ENCODE measurements at places on chromosomes 1 and 21. TPM values are rescaled to one million over a fixed set of nuclear protein-coding genes. Genes with fewer than 3 reads are reported as not detected.

Gene AADACL4
- total RNA-seq, result not detected

Gene PLA2G2D
- not detected for total RNA-seq

Gene HJV
- total RNA-seq, result 91.2 TPM

Gene SLC6A9
- total RNA-seq, result 2.4 TPM

DNA sequence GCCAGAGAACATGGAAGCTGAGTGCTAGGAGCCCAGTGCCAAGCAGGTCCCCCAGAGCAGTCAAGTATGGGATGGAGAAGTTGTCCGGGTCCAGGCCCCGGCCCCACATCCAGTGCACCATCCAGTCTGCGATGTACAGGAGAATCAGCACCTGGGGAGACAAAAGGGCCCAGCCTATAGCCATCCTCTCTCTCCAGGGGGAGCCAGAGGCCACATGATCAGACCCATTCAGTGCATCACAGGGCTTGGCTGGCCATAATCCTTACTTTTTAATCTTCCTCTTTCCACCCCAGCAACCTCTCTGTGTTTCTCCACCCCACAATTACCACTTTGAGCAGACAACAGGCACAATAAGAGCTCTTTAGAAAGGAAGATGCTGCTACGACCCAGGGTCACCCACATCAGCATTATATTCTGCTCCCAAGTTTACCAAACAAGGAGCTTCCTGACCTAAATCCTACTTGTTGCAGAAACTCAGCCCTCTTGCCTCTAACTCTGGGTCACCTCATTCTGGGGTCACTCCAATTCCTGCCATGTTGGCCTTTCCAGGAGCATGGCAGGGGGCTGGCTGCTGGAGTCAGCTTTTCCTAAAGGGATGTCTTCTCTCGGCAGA lies 16.4 kb upstream of the RAB29 start:
- no peak overlapping the region for H3K27ac ChIP-seq
- H3K27me3 ChIP-seq, result no peaks in the 10 kb centered on the region
- H3K4me3 ChIP-seq, result no peak overlapping the region
- no peaks in the 10 kb centered on the region for H3K4me1 ChIP-seq
- H3K36me3 ChIP-seq, result peaks cover 76% of the 10 kb centered on the region

GRCh38 chr1:246836209-246836966 lies 95.4 kb downstream of the AHCTF1 start:
- no peak for DNase-seq
- H3K27ac ChIP-seq, result no peak overlapping the region
- H3K36me3 ChIP-seq, result peaks cover 13% of the 10 kb centered on the region
- H3K27me3 ChIP-seq, result no peaks in the 10 kb centered on the region
- H3K4me3 ChIP-seq, result no peak overlapping the region

- no peaks in the 10 kb centered on the region for H3K27me3 ChIP-seq
- H3K4me1 ChIP-seq, result peaks cover 18% of the 10 kb centered on the region
- H3K4me3 ChIP-seq, result no peak overlapping the region
- DNase-seq, result no peak
Observed at GRCh38 chr1:99784809-99785255, 18.4 kb upstream of the FRRS1 start.

DNA sequence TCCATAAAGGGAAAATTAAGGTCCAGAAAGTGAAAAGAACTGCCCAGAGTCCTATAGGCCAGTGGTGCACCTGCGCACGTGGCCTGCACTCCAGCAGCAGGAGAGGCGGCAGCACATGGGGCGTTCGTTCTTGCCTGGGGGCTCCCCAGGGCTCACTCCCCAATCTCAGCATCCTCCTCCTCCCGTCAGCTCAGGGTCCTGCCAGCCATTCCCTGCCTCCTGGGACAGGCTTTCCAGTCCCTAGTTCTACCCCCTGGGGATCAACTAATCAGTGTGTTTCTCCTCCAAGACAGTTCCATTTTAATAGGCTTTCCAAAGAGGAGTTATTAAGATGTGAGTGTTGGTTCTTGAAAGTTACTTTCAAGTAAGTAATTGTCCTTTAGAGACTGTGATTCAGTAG lies 1.2 kb upstream of the A3GALT2 start:
- no peak overlapping the region for H3K27ac ChIP-seq
- H3K36me3 ChIP-seq, result peaks cover 45% of the 10 kb centered on the region
- H3K4me3 ChIP-seq, result no peak overlapping the region
- H3K4me1 ChIP-seq, result peaks cover 16% of the 10 kb centered on the region
- no peak for DNase-seq
- H3K27me3 ChIP-seq, result no peaks in the 10 kb centered on the region

GRCh38 chr1:7482772-7483495 lies 288.2 kb upstream of the VAMP3 start:
- H3K27me3 ChIP-seq, result no peaks in the 10 kb centered on the region
- H3K4me1 ChIP-seq, result peaks cover 4% of the 10 kb centered on the region
- H3K4me3 ChIP-seq, result no peak overlapping the region
- H3K36me3 ChIP-seq, result no peaks in the 10 kb centered on the region
- peak; percentile 69 for DNase-seq

DNA sequence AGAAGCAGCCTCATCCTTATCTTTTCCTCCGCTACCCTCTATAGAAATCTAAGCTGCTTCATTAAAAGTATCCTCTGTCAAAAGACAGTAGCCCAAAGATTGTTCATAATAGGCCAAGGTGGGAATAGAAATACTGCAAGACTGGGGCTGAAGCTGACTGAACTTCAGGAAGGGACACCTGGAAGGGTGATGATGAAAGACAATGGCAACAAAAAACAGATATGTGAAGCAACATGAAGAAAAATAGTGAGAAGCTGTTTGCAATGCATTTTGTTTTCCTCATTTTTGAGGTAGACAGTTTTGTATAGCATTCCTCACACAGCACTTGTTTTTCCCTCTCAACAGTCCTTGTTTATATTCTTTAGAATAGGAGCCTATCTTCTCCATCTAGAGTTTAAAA lies 16.9 kb downstream of the DCAF8 start:
- peaks cover 53% of the 10 kb centered on the region for H3K36me3 ChIP-seq
- H3K4me1 ChIP-seq, result peaks cover 53% of the 10 kb centered on the region
- no peak overlapping the region for H3K4me3 ChIP-seq
- no peak for DNase-seq
- no peaks in the 10 kb centered on the region for H3K27me3 ChIP-seq
- H3K27ac ChIP-seq, result no peak overlapping the region

DNA sequence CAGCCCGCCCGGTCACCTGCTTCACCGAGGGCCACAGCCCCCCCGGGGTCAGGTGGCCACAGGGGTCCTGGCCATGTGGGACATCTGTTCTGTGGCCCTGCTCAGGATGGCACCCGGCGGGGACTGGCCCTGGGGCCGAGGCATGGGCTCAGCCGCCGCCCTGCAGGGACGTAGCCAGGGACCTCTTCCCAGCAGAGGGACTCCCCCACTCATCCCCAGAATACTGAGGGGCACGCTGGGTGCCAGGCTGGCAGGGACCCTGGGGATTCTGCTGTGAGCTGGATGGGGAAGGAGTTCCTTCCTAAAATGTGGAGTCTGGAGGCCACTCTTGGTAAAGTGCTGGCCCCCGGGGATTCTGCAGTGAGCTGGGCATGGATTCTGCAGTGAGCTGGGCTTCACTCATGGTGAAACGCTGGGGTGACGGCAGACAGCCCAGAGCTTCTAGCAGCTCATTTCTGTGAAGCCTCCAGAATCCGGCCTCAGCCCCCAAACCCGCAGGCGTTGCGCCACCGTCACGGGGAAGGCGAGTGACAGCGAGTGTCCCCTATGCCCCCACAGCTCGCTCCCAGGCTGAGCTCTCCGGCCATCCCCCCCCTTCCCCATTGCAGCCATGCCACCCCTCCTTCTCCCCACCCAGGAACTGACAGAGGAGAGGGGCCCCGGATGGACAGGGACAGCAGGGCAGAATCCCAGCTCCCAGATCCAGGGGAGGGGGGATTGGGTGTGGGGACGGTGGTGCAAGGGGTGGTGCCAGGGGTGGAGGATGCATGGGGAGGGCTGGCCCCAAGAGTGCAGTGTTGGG lies 1.4 kb downstream of the ITGB2 start:
- DNase-seq, result peak; percentile 28
- no peaks in the 10 kb centered on the region for H3K4me1 ChIP-seq
- no peak overlapping the region for H3K27ac ChIP-seq
- H3K27me3 ChIP-seq, result peaks cover 21% of the 10 kb centered on the region
- H3K36me3 ChIP-seq, result no peaks in the 10 kb centered on the region

- no peaks in the 10 kb centered on the region for H3K27me3 ChIP-seq
- DNase-seq, result no peak
- H3K36me3 ChIP-seq, result no peaks in the 10 kb centered on the region
- no peak overlapping the region for H3K27ac ChIP-seq
- H3K4me1 ChIP-seq, result no peaks in the 10 kb centered on the region
Observed at GRCh38 chr1:221583465-221583864, 158.4 kb downstream of the DUSP10 start.

GRCh38 chr1:21472861-21473260 lies 32.9 kb downstream of the NBPF3 start:
- no peaks in the 10 kb centered on the region for H3K27me3 ChIP-seq
- H3K4me1 ChIP-seq, result no peaks in the 10 kb centered on the region
- no peak overlapping the region for H3K27ac ChIP-seq
- no peak for DNase-seq
- no peak overlapping the region for H3K4me3 ChIP-seq

- no peaks in the 10 kb centered on the region for H3K4me1 ChIP-seq
- DNase-seq, result no peak
- no peaks in the 10 kb centered on the region for H3K27me3 ChIP-seq
- H3K27ac ChIP-seq, result no peak overlapping the region
- no peak overlapping the region for H3K4me3 ChIP-seq
Observed at GRCh38 chr1:85085417-85085816, 37.1 kb upstream of the MCOLN3 start.

- H3K27me3 ChIP-seq, result no peaks in the 10 kb centered on the region
- no peak overlapping the region for H3K27ac ChIP-seq
- no peak overlapping the region for H3K4me3 ChIP-seq
- no peak for DNase-seq
- H3K36me3 ChIP-seq, result no peaks in the 10 kb centered on the region
Observed at GRCh38 chr1:67571901-67572593, 113.0 kb upstream of the GADD45A start.

GRCh38 chr1:184686540-184686939 lies 68.1 kb downstream of the EDEM3 start:
- no peaks in the 10 kb centered on the region for H3K4me1 ChIP-seq
- H3K4me3 ChIP-seq, result no peak overlapping the region
- H3K36me3 ChIP-seq, result peaks cover 3% of the 10 kb centered on the region
- H3K27me3 ChIP-seq, result no peaks in the 10 kb centered on the region
- no peak overlapping the region for H3K27ac ChIP-seq

- H3K4me3 ChIP-seq, result no peak overlapping the region
- no peak for DNase-seq
- no peaks in the 10 kb centered on the region for H3K36me3 ChIP-seq
- H3K27ac ChIP-seq, result no peak overlapping the region
- H3K27me3 ChIP-seq, result no peaks in the 10 kb centered on the region
Observed at GRCh38 chr1:244779410-244779809, 56.0 kb upstream of the COX20 start.

DNA sequence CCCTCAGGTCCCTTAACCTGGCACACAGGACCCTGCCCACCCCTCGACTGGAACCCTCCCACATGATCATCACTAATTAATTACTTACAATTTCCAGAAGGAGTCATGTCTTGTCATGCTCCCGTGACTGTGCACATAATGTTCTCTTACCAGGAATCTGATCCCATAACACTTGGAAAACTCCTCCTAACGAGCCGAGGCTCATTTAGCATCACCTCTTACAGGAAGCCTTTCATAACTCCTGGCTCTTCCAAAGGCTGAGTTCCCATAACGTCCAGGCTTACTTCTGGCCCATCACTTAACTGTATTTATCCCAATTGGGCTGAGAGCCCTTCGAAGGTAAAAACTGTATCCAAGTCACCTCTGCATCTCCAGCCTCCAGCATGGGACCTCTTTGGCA lies 147.9 kb upstream of the JUN start:
- no peak overlapping the region for H3K4me3 ChIP-seq
- DNase-seq, result no peak
- H3K36me3 ChIP-seq, result no peaks in the 10 kb centered on the region
- H3K27ac ChIP-seq, result no peak overlapping the region

DNA sequence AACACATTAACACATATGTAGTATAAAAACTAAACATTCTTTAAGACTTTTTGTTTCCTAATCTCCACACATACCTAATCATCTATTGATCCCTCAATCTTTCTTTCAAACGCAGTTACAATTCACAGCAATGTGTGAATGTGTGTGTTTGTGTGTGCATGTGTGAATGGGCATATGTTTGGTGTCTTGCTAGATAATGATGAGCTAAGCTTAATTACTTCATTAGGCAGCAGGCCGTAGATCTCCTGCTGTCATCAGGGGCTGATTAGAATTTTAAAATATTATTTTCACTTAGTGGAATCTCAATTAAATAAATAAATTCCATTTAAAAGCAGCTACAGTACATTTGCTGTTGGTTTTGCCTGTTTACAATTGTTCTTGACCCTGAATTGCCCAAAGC lies 187.8 kb upstream of the LHX8 start:
- no peak overlapping the region for H3K27ac ChIP-seq
- H3K4me3 ChIP-seq, result no peak overlapping the region
- H3K27me3 ChIP-seq, result no peaks in the 10 kb centered on the region

- H3K36me3 ChIP-seq, result peaks cover 28% of the 10 kb centered on the region
- DNase-seq, result no peak
- peaks cover 32% of the 10 kb centered on the region for H3K4me1 ChIP-seq
- H3K27me3 ChIP-seq, result no peaks in the 10 kb centered on the region
Observed at GRCh38 chr1:23792151-23792945, 1.4 kb downstream of the LYPLA2 start.

DNA sequence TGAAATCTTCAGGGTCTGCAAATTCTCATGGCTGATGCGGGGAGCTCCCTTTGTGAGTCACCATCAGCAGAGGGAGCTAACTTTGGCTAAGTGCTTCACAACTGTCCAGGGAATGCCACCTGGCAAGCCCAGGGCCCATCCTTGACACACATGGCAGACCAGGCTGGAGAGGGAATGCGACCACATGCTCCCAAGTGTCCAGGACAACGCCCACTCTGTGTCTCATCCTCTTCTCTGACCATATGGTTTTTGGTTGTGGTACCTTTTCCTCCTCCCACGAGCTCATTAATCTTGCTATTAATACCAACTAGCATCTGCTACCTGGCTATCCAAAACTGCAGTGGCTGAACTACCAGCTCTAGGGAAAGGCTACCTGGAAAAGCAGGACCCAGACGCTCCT lies 37.1 kb upstream of the CLSTN1 start:
- peaks cover 14% of the 10 kb centered on the region for H3K4me1 ChIP-seq
- H3K27me3 ChIP-seq, result no peaks in the 10 kb centered on the region
- no peak overlapping the region for H3K4me3 ChIP-seq
- no peak overlapping the region for H3K27ac ChIP-seq

GRCh38 chr1:86447198-86447790 lies 21.4 kb upstream of the CLCA1 start:
- no peak overlapping the region for H3K4me3 ChIP-seq
- no peak overlapping the region for H3K27ac ChIP-seq
- DNase-seq, result no peak
- H3K27me3 ChIP-seq, result no peaks in the 10 kb centered on the region
- H3K4me1 ChIP-seq, result no peaks in the 10 kb centered on the region

GRCh38 chr1:246891105-246891504 lies 40.6 kb downstream of the AHCTF1 start:
- peaks cover 3% of the 10 kb centered on the region for H3K36me3 ChIP-seq
- no peaks in the 10 kb centered on the region for H3K27me3 ChIP-seq
- no peak overlapping the region for H3K4me3 ChIP-seq
- H3K4me1 ChIP-seq, result no peaks in the 10 kb centered on the region
- no peak overlapping the region for H3K27ac ChIP-seq
- DNase-seq, result no peak
